ENCODE measurements at places on chromosomes 13 and 19.
A peak's percentile ranks its signal among the peaks of the same experiment; 100 is the strongest.

DNA sequence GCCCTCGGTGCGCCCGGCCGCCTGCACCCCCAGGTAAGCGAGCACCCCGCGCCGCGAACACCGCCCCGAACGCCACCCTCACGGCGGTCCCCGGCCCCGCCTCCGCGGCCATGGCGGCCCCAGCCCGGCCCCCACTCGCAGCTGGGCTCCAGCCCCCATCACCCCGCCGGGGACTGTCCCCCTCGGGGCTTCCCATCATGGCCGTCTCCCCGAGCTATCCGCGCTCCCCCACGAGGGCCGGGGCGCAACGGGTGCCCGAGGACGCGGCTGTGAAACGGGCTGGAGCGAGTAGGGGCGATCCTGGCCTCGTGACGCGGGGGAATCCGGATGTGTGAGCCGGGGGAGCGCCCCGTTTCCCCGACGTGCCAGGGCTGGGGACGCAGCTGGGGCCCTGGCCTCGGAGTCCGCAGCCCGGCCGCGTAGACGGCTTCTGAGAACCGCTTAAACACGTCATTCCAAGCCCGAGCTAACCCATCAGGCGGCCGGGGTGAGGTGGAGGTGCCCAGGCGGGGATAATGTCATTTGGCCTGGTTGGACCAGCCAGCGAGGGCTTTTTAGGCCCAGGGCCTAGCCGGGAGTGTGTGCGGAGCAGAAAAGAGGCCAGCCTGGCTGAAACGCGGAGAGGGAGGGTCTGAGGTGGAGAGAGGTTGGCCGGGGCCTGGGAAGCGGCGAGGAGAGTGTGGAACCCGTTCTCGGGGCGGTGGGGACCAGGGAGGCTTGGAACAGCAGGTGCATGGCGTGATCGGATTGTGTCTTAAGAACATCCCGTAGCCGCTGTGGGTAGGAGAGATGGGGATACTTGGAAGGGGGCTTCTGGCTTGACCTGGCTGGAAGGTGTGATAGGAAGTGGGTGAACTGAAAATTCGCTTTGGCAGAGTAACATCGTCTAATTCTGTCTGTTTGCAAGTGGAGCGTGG lies 550 bp downstream of the CERS4 start:
- peak; percentile 89 for DNase-seq

DNA sequence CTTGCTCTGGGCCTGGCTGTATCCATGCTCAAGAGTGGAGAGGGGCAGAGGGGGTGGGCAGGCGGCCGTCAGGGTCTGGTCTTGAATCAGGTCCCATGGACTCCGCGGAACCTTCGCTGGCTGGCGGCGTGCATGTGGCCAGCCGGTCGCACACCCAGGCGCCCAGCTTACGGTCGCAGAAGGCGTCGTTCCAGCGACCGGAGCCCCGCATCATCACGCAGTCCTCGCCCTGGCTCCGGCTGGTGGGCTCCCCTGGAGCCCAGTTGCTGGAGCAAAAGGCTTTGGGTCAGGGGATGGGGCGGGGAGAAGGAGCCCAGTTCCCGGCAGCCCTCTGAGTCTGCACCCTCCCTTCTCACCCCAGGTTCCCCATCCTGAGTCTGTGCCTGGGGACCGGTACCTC lies 8.5 kb downstream of the TRAPPC5 start:
- no peak for DNase-seq

DNA sequence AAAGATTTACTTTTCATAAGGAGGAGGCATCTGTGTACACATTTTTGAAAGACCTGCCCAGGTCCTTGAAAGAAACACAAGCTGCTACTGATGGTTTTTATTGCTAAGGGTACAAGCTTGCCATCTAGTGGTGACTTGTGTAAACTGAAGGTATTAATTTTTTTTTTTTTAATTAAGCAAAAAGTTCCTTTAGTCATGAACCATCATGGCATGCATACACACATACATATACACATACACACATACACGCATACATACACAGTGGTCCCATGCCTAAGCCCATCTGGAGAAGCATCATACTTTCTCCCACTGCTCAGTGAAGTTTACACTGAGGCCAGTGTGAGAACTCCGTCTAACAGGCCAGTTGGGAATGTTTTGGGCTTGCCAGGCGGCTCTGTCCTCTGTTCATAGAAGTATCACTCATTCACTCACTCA lies 312.5 kb downstream of the DCLK1 start:
- DNase-seq: no peak

GRCh38 chr19:40754611-40755247 lies 3.7 kb downstream of the SNRPA start:
- DNase-seq: peak; percentile 30

Measured in CD4-positive, alpha-beta T cell treated with Interleukin-12 subunit alpha and Interleukin-12 subunit beta, for 1 hour (primary cell).